ENCODE measurements at places on chromosomes 7 and 10.

GRCh38 chr7:153385502-153385901 lies 626.0 kb downstream of the ACTR3B start:
- DNase-seq, result no peak

- no peak for DNase-seq
Observed at GRCh38 chr10:112160834-112161233, 22.7 kb downstream of the GPAM start.

GRCh38 chr10:9024210-9024609 lies 969.7 kb downstream of the GATA3 start:
- DNase-seq, result no peak

- DNase-seq, result no peak
Observed at GRCh38 chr7:155770241-155770640, 42.0 kb downstream of the SHH start.

DNA sequence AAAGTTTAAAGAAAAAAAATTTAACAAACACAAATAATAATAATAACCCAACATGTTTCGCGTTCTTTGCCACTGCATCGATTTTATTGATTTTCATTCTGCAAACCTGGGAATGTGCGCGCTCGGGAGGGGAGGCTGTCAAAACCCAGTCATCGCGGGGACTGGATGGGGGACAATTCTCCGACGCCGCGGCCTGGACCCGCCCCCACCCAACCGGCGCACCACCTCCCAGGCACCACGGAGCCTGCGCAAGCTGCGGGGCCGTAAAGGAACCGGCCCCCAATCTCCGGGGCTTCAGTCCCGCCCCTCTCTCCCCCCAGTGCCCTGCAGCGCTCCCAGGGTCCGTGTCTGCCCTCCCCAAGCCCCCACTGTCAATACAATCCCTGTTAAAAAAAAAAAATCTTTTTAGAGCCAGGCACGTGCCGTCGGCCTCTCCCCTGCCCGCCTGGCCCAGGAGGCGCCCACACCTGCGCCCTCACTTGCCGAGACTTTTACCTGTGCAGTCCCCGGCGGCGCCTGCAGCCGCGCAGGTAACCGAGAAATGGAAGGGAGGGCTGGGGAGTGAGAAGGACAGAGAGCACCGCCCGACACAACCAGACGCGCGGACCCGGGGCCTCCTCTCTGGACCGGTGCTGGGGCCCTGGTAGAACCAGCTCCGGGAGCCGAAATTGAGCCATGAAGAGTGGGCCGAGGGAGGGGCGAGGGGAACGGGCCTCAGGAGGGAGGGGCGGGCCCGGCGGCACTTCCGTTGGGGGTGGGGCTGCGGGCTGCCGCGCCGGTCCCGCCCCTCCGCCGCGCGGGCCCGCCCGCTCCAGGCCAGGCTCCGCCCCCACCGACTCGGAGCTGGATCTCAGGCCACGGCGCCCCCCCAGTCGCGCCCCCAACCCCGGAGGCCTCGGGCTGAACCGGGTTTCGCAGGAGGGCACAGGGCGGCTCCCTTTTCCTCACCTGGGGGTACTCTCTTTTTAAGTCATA lies 7.6 kb upstream of the ZNF503 start:
- DNase-seq, result no peak

DNA sequence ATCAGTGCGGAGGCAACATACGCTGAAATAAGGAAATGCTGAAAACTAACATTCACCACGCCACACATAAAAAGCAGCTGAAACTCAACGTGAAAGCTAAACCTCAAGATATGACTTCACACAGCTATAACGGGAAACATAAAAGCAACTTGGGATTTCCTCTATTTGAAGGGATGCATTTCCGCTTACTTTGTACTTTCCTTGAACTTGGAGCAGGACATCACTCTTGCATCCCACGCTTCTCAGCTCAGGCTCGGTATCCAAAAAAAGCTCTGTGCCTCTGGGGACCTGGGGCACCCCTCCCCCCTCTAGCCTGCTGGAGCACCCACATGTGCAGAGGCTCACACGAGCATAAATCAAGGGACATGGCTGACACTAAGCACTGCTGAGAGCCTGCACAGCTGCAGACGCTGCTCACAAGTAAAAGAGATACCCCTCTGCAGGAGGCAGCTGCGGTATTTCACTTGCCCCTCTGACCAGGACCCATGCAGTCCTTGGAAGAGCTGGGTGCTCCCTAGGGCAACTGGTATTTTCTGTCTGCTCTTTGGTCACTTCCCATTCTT lies 34.2 kb downstream of the PARD3 start:
- DNase-seq, result no peak

DNA sequence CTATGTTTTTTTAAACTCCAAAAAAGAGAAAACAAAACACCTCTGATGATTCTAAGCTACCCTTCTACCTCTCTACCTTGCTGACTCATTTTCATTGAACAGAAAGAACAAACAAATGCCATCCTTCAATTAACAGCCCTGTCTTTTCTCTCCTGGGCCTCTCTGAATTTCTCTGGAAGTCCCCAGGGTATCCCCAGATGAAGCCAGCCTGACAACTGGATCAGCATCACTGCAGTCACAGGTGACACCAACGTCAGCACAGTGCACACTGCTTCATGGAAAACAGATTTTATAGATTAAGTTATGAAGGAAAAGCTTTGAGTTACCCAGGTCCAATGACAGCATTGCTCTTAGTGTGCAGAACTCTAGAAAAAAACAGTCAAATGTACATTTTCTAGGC lies 5.7 kb downstream of the HUS1 start:
- DNase-seq, result no peak

GRCh38 chr7:44263326-44264082 lies 61.9 kb downstream of the CAMK2B start:
- DNase-seq, result no peak
